Occipital lobe (tissue), 3 donors: ENCODE measurements at places on chromosomes 12 and 14.

DNA sequence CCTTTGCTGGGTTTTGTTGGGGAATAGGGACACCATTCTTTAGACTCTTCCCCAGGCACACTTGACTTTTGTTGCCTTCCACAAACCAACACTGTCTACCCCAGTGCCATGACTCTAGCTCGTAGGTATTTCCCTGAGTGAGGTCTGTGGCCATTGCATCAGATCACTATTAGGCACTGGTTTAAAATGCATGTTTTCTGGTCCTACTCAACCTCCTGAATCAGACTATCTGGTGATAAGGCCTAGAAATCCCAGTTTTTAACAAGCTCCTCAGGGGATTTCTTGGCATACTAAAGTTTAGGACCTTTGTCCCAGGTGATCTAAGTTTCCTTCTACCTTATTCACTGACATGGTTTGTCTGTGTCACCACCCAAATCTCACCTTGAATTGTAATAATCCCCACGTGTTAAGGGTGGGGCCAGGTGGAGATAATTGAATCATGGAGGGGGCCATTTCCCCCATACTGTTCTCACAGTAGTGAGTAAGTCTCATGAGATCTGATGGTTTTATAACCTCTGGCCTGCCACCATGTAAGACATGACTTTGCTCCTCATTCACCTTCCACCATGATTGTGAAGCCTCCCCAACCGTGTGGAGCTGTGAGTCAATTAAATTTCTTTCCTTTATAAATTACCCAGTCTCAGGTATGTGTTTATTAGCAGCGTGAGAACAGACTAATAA lies 87.8 kb upstream of the PSMC1 start:
- no peak for DNase-seq

DNA sequence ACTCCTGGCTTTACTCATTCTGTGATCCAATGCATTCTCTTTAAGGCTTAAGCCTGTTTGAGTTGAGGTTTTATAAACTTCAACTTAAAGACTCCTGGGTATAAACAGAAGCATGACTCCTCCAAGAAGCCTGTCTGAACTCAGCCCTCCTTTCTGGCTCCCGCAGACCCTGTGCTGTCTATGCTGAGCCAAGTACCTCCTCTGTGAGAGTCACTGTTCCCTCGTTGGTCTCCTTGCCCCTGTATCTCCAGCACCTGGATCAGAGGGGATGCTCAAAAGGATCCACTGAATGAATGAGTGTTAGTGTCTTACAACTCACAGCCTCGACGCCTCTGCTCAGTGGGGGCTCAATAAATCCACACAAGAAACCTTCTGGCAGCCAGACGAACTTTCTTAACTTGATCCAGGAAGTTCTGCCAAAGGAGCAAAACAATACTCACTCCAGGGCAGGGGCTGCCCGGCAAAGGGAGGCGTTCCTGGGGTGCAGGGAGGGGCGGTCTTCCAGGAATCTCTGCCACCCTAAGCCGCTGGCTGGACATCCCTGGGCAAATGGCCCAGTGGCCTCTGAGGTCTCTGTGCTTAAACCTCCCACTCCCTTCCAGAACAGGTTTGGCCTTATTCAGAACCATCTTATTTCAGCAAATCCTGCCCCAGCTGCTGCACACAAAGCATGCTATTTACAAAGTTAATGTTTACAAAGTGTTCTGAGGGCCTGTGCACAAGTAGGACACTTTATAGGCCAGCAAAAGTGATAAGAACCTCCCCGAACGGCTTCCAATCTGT lies 32.9 kb downstream of the MAP1LC3B2 start:
- no peak for DNase-seq

- no peak for DNase-seq
Observed at GRCh38 chr12:4956054-4956453, 46.3 kb downstream of the KCNA1 start.

DNA sequence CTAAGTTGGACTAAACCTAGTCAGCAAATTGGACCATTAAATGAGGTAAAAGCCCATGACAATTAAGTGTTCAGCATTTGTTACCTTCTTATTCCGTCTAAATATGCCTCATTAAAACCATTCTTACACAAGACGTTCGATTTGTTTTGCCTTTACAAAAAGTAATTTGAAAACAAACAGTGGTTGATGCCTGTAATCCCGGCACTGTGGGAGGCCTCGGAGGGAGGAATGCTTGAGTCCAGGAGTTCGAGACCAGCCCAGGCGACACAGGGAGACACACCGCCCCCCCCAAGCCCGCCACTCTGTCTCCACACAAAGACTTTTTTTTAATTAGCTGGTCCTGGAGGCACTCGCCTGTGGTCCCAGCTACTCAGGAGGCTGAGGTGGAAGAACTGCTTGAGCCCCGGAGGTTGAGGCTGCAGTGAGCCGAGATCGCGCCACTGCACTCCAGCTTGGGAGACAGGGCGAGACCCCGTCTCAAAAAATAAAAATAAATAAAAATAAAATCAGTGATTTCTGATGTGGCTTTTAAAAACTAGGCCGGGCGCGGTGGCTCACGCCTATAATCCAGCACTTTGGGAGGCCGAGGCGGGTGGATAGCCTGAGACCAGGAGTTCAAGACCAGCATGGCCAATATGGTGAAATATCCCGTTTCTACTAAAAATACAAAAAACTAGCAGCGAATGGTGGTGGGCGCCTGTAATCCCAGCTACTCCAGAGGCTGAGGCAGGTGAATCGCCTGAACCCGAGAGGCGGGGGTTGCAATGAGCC lies 856 bp upstream of the EIF4B start:
- DNase-seq: no peak

- DNase-seq: no peak
Observed at GRCh38 chr14:95303552-95303951, 16.2 kb downstream of the CLMN start.

- DNase-seq: no peak
Observed at GRCh38 chr12:24424889-24425600, 475.6 kb upstream of the SOX5 start.

- no peak for DNase-seq
Observed at GRCh38 chr14:70888681-70889175, 18.5 kb upstream of the PCNX1 start.

DNA sequence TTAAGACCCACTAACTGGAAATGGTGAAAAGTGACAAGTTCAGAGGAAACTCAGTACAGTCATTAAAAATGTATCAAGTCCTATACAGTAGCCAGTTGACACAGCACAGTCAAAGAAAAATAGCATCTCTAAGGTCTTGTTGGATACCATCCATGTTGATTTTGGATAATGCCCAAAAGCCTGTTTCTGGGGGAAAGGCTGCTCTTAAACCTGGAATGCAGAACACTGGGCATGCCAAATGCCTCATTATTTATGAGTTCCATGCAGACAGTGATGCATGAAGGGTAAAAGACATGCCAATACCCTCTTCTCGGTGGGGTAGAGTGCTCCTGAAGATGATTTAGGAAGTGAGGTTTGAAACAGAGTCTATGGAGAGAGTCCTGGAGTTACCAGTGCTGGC lies 29.6 kb downstream of the KCNK13 start:
- DNase-seq: no peak

GRCh38 chr12:66960704-66961690 lies 282.1 kb upstream of the GRIP1 start:
- no peak for DNase-seq

GRCh38 chr14:85195872-85196477 lies 334.0 kb upstream of the FLRT2 start:
- DNase-seq: no peak

- peak; percentile 36 for DNase-seq
Observed at GRCh38 chr14:35534873-35535482, 1.0 kb downstream of the INSM2 start.

GRCh38 chr12:2490831-2491230 lies 303.9 kb upstream of the FKBP4 start:
- no peak for DNase-seq

DNA sequence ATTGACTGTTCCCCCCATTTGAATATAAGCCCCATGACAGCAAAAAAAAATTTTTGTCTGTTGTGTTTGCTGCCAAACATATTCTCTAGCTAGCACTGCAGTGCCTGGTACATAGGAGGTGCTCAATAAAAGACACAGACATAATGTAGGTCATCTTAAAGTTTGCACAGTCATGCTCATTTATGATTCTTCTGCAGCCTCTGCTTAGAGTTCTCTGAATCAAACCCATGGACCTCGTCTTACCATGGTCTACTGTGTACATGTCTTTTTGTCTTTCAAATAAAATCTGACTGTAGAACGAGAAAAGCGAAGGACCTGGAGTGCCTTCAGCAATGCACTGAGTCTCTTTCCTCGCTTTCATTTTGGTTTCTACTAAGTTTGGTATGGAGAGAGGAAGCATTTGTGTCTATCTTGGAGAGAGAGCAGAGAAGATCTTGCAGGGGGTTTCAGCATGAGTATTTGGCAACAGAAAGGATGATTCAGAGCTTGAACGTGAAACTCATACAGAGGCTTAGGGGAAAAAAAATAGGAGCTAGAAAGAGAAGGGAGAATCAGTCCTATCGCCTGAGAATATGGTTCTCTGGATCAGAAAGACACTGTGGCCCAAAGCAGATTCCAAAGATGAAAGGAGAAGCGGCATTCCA lies 38.8 kb upstream of the TMCC3 start:
- no peak for DNase-seq

- DNase-seq: no peak
Observed at GRCh38 chr12:96858162-96858561, 48.9 kb upstream of the NEDD1 start.

DNA sequence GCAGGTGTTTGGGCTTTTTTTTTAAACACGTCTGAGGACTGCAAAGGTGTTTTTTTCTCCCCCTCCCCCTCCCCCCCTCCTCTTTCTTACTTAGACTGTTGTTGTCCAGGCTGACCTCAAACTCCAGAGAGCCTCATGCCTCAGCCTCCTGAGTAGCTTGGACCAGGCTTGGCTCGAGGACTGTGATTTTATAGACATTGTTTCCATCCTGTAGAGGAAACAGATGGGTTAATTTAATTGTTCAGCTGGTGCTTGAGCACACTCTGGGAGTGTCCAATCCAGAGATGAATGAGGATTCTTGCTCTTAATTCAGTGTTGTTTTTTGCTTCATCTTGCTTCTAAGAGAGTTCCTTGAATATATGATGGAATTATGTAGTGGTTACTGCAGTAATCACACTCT lies 42.1 kb downstream of the RASSF3 start:
- no peak for DNase-seq

GRCh38 chr14:66174453-66174891 lies 311.7 kb upstream of the CCDC196 start:
- DNase-seq: no peak

DNA sequence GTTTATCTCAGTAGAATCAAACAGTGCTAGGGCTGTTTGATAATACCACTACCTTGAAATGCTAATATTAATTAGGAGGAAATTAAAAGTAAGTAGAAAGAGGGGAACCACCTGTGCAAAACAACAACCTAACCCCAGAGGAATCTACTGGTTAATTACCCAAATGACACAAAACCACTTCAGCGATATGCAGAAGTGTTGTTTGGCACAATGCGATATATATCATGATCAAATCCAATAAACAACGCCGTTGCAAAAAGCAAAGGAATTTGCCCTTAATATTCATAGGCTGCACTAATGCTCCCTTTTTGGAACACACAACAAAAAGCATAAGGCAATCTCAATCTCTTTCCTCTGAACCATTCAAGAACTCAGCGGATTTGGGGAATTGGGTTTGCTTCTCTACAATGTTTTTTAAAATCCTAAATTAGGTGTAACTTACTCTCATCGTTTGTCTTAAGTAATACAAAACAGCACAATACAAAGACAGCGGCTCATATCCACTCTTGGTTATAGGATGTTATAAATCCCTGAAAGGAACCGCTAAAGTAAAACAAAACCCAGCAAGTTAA lies 1.5 kb downstream of the MAP4K5 start:
- DNase-seq: no peak

- no peak for DNase-seq
Observed at GRCh38 chr12:88556213-88556774, 24.0 kb downstream of the KITLG start.
